Activated CD4-positive, alpha-beta T cell treated with anti-CD3 and anti-CD28 coated beads, Interleukin-2, amount 10 ng/mL, durations not matched to agents 24 days and 14 days (primary cell): ENCODE measurements at places on chromosomes 1 and 21. TPM values are rescaled to one million over a fixed set of nuclear protein-coding genes. Genes with fewer than 3 reads are reported as not detected.

DNA sequence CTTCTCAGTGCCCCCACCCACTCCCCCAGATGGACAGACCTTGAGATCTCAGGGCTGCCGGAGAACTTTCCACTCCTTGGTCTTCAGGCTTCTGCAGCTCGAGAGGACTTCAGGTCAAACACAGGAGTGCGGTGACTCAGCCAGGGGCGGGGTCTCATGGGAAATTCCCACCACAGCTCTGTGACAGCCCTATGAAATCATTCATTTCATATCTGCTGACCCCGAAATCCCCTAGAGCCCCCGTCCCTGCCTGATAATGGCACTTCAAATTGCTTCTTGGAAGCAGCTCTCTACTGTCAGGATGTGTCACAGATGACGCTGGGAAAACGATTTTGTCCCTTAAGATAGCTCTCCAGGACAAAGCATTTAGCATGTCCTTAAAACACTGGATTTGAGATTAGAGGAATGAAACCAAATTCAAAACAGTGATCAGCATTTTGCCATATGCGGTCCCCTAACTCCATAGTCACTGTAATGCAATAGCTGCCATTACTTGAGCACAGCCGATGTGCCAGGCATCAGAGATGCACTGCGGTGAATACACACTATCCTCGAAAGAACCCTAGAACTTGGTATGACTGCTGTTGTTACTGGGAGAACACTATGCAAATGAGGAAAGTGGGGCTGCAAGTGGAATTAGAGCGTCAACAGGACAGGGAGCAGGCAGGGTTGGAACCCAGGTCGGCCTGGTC is at the start of gene TNFRSF9:
Gene TNFRSF9 (minus strand): TSS at position 95 of the 692 bp plus-strand sequence. CDS start 845 bp downstream, outside the sequence.
- H3K27me3 ChIP-seq = peaks cover 19% of the 10 kb centered on the region
- H3K27ac ChIP-seq = peak within 1 kb of the TSS; percentile 86
- H3K4me1 ChIP-seq = peaks cover 50% of the 10 kb centered on the region
- peak; percentile 85 for DNase-seq
- peak within 1 kb of the TSS; percentile 78 for H3K4me3 ChIP-seq

- H3K4me1 ChIP-seq = peaks cover 5% of the 10 kb centered on the region
- no peak for DNase-seq
- H3K36me3 ChIP-seq = peaks cover 36% of the 10 kb centered on the region
- no peak overlapping the region for H3K27ac ChIP-seq
- H3K4me3 ChIP-seq = no peak overlapping the region
Measured at GRCh38 chr1:29117381-29117780, 6.3 kb downstream of the TMEM200B start.

DNA sequence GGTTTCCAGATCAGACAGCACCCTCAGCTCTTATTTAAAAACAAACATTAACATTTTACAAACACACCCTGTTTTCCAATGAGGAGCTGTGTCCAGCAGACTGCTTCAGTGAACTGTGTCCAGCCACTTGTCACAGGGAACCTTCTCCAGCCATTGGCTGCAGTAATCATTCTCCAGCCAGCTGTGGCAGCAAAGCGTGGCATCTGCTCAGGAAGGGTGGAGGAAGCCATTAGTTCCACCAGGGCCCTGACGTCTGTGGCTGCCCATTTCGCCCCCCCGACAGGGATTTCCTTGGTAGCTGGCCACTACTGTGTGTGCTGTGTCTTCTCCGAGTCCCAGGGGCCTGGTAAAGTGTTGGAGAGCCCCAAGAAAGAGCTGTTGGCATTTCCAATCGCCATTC is 62.9 kb upstream of the SELENON start:
- H3K27me3 ChIP-seq = peaks cover 48% of the 10 kb centered on the region
- no peak for DNase-seq
- H3K4me3 ChIP-seq = no peak overlapping the region
- no peaks in the 10 kb centered on the region for H3K4me1 ChIP-seq
- H3K36me3 ChIP-seq = no peaks in the 10 kb centered on the region
- H3K27ac ChIP-seq = no peak overlapping the region

GRCh38 chr1:92380867-92381266 is 82.0 kb downstream of the RPAP2 start:
- peaks cover 7% of the 10 kb centered on the region for H3K4me1 ChIP-seq
- no peak overlapping the region for H3K4me3 ChIP-seq
- DNase-seq = no peak
- H3K27ac ChIP-seq = no peak overlapping the region
- peaks cover 43% of the 10 kb centered on the region for H3K36me3 ChIP-seq

GRCh38 chr1:88936223-88936523 is 44.8 kb upstream of the GTF2B start:
- peaks cover 66% of the 10 kb centered on the region for H3K36me3 ChIP-seq
- H3K4me1 ChIP-seq = peaks cover 10% of the 10 kb centered on the region
- no peak overlapping the region for H3K27ac ChIP-seq
- H3K4me3 ChIP-seq = no peak overlapping the region
- DNase-seq = no peak

GRCh38 chr1:66337249-66337648 is 196.7 kb upstream of the SGIP1 start:
- H3K4me3 ChIP-seq = peak overlapping the region; percentile 98
- DNase-seq = no peak
- peak overlapping the region; percentile 99 for H3K27ac ChIP-seq
- peaks cover 28% of the 10 kb centered on the region for H3K36me3 ChIP-seq

- peak; percentile 72 for DNase-seq
- no peaks in the 10 kb centered on the region for H3K27me3 ChIP-seq
- peaks cover 11% of the 10 kb centered on the region for H3K4me1 ChIP-seq
- no peak overlapping the region for H3K27ac ChIP-seq
- H3K36me3 ChIP-seq = no peaks in the 10 kb centered on the region
Measured at GRCh38 chr1:33137800-33138199, 44.0 kb downstream of the TRIM62 start.

DNA sequence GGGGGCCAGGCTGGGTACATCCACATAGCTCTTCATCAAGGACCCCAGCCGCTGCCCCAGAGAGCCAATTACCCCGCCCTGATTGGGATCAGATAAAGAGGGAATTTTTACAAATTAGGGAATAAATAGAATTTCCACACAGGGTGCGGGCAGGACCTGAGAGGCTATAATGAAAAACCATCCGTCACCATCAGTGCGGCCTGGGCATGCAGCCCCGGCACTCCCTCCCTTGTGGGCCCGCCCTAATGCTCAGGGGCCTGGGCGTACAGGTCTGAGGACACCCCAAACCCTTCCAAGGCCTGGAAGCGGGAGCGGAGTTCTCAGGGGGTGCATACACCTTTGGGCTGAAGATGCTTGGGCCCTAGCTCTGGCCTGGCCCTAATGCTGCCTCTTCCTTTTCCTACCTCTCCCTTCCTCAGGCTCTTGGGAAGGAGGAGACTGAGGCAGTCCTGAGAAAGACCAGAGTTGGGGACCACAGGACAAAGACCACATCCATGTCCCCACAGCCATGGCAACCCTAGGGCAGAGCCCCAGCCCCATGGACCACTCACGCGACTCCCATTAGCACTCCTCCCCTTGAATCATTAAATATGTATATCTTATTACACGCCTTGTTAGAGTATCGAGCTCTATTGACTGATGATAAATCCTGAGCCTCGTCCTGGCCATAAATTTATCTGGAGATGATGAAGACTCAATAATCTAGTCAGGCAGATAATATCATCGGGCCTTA is 16.3 kb downstream of the DMAP1 start:
- no peaks in the 10 kb centered on the region for H3K27me3 ChIP-seq
- H3K36me3 ChIP-seq = no peaks in the 10 kb centered on the region
- no peak overlapping the region for H3K27ac ChIP-seq
- H3K4me3 ChIP-seq = no peak overlapping the region
- no peak for DNase-seq
- no peaks in the 10 kb centered on the region for H3K4me1 ChIP-seq

DNA sequence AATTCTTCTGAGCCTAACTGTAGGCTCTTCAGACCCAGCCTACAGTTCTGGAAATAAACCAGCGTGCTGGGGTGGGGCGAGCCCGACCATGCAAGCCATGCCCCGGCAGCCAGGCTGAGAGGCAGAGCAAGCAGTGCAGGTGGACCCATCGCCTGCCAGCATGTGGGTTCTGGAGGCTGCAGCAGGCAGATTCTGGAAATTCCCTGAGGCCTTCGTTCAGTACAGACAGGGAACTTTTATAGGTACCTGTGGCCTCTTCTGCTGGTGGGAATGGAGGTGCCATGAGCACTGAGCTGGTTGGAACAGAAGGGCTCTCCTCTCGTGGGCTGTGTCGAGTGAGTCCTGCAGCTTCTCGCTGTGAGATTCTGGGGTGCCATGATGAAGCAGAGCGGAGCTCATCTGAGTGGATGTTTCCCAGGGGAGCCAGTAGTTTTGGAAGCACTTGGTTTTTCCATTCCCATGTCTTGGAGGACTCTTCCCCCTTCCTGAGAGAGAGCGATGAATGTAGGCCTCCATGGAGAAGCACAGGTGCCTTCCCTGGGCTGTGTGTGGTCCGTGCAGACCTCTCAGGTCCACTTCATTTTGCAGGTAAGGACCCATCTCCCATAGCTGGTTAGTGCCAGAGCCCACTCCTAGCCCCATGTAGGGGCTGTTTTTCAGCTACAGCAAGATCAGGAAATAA is 94.1 kb downstream of the PCBP3 start:
- H3K27ac ChIP-seq = no peak overlapping the region
- no peak overlapping the region for H3K4me3 ChIP-seq
- peaks cover 8% of the 10 kb centered on the region for H3K4me1 ChIP-seq
- H3K27me3 ChIP-seq = no peaks in the 10 kb centered on the region
- no peak for DNase-seq
- peaks cover 4% of the 10 kb centered on the region for H3K36me3 ChIP-seq

DNA sequence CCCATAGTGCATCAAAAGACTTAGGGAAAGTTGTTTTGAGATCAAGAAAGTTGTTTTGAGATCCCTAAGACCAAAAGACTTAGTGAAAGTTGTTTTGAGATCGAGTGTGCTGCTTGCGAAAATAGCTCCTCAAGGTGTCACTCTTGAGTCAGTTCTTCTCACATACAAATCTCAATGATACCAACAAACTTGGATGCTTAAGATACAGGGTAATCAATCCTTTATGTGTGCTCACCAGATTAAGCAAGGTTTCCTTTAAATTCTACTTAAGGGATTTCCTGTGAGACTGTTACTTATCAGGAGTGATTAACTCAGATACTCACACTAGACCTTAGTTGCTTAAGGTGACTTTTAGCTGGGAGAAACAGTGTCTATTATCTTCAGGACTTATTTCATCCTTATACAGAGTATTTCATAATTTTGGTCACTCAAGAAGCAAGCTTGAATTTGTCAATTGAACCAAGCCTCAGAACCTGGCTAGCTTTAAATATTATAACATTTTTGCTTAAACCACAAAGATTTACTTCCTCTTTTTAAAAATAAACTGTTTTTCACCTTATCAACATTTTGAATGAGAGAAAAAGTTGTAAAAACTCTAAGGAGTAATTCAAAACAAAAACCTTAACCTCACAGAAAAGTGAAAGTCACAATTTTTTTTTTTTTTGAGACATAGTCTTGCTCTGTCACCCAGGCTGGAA is 8.0 kb upstream of the RLF start:
- no peak overlapping the region for H3K4me3 ChIP-seq
- H3K27me3 ChIP-seq = peaks cover 9% of the 10 kb centered on the region
- peaks cover 6% of the 10 kb centered on the region for H3K4me1 ChIP-seq

GRCh38 chr1:218664385-218665170 is 319.4 kb downstream of the TGFB2 start:
- no peak overlapping the region for H3K4me3 ChIP-seq
- no peaks in the 10 kb centered on the region for H3K4me1 ChIP-seq
- DNase-seq = no peak
- no peaks in the 10 kb centered on the region for H3K36me3 ChIP-seq
- no peaks in the 10 kb centered on the region for H3K27me3 ChIP-seq
- no peak overlapping the region for H3K27ac ChIP-seq

DNA sequence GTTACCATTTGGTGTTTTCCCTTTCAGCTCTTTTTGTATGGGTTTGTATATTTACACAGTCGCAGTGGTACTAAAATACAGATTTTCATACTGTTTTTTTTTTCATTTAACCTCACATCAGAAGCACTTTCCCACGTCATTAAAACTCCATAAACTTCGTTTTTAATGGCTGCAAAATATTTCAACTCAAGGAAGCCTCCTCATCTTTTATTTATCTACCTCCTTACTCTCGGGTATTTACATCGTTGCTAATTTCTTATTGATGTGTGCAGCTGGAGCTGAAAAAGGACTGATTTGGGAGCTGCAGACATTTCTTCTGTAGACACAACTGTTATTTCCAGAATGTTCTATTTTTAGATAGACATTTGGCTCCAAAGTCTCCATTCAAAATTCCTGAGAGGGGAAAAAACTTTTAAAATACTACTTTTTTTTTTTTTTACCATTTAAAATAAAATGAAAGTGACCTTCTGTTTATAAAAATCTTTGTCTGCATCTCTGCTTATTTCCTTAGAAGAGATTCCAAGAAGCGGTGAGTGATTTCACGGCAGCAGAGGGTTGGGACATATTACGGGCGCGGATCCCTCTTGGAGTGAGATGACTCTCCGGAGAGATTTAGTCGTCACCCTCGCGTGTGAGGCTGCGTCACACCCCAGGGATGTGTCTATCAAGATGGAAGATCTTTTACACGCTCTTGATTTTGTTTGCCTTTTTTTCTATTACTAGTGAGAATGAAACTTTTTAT is 10.1 kb downstream of the RUNX3 start:
- H3K27ac ChIP-seq = peak overlapping the region; percentile 60
- no peaks in the 10 kb centered on the region for H3K27me3 ChIP-seq
- peaks cover 40% of the 10 kb centered on the region for H3K4me1 ChIP-seq
- no peak overlapping the region for H3K4me3 ChIP-seq
- peaks cover 58% of the 10 kb centered on the region for H3K36me3 ChIP-seq

GRCh38 chr1:235782601-235783000 is 84.1 kb downstream of the LYST start:
- DNase-seq = no peak
- H3K4me1 ChIP-seq = no peaks in the 10 kb centered on the region
- no peak overlapping the region for H3K27ac ChIP-seq
- no peaks in the 10 kb centered on the region for H3K27me3 ChIP-seq
- peaks cover 31% of the 10 kb centered on the region for H3K36me3 ChIP-seq

GRCh38 chr21:44285138-44285992 is at the start of gene AIRE:
Gene AIRE (plus strand): TSS chr21:44285876. CDS start chr21:44286007, 131 bp downstream.
- H3K27me3 ChIP-seq = no peaks in the 10 kb centered on the region
- no peak within 1 kb of the TSS for H3K4me3 ChIP-seq
- DNase-seq = no peak
- no peaks in the 10 kb centered on the region for H3K36me3 ChIP-seq

DNA sequence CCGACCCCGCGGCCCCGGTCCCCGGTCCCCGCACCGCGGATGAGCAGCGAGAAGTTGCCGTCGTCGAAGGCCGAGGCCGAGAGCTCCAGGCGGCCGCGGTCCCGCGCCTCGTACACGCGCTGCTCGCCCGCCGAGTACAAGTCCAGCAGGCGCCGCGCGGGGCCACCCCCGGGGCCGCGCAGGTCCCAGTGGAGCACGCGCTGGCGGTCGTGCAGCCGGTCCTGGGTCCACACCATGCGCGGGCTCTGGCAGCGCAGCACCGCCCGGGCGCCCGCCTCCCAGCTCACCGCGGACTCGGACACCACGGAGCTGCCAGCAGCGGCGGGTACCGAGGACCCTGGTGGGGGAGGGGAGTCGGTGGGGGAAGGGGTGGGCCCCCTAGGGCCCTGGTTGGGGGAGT is 2.9 kb downstream of the MXRA8 start:
- H3K36me3 ChIP-seq = peaks cover 2% of the 10 kb centered on the region
- H3K27me3 ChIP-seq = peaks cover 26% of the 10 kb centered on the region
- H3K27ac ChIP-seq = no peak overlapping the region
- peaks cover 14% of the 10 kb centered on the region for H3K4me1 ChIP-seq

GRCh38 chr1:5375481-5375880 is 616.7 kb downstream of the NPHP4 start:
- no peak overlapping the region for H3K27ac ChIP-seq
- H3K36me3 ChIP-seq = no peaks in the 10 kb centered on the region
- peaks cover 2% of the 10 kb centered on the region for H3K27me3 ChIP-seq
- DNase-seq = no peak
- no peak overlapping the region for H3K4me3 ChIP-seq
- peaks cover 9% of the 10 kb centered on the region for H3K4me1 ChIP-seq

NECTIN4 gene
- total RNA-seq = 0.05 TPM in 1 of 2 replicates, not detected in the other

DHRS3 gene
- 66.4 and 69.2 TPM in 2 replicates for total RNA-seq

SPATA1 gene
- 0.69 and 0.98 TPM in 2 replicates for total RNA-seq

C1orf115 gene
- 0.05 TPM in 1 of 2 replicates, not detected in the other for total RNA-seq

FLG gene
- not detected in 2 replicates for total RNA-seq

CYP4X1 gene
- not detected in 2 replicates for total RNA-seq

CSF3R gene
- total RNA-seq = 0.07 and 0.16 TPM in 2 replicates

CLDN19 gene
- total RNA-seq = not detected in 2 replicates
